ENCODE measurements at places on chromosomes 16 and 17.

DNA sequence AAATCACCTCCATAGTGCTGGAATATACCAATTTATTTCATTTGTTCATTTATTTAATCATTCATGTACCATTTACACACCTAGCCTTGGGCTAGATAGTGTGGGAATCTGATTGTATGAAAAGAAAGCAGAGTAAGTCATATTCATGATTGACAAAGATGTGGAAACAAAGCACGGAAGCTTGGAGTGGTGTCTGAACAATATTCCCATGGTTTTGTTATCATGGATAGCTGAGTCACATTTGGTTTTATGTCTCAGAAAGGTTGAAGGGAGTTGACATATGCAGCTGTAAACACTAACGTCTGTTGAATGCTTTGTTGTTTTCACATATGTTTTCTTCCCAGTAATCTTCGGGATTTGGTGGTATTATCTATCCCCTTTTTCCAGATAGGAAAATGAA is 76.6 kb downstream of the MAP2K4 start:
- DNase-seq, result no peak

GRCh38 chr17:6643451-6644125 is 2.7 kb downstream of the TXNDC17 start:
- no peak for DNase-seq

GRCh38 chr17:9138161-9138717 is 116.9 kb downstream of the NTN1 start:
- DNase-seq, result no peak

- no peak for DNase-seq
Observed at GRCh38 chr16:68752602-68753001, 15.5 kb downstream of the CDH1 start.

GRCh38 chr17:64277831-64278562 is 14.9 kb upstream of the TEX2 start:
- no peak for DNase-seq

DNA sequence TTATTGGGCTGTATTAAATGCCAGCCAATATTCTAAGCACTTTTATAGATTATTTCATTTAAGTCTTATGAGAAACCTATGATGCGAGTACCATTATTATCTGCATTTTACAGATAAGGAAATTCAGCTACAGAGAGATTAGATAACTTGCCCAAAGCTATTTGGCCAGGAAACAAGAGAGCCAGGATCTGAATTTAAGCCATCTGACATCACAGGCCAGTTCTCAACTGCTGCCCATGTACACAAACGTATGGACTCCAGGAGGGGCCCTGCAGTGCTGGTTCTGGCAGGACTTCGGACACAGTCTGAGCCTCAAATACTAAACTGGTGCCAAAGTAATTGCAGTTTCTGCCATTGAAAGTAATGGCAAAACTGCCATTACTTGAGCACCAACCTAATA is 40.2 kb downstream of the CPPED1 start:
- no peak for DNase-seq

- DNase-seq, result no peak
Observed at GRCh38 chr16:75494661-75495075, 573 bp downstream of the CHST6 start.

DNA sequence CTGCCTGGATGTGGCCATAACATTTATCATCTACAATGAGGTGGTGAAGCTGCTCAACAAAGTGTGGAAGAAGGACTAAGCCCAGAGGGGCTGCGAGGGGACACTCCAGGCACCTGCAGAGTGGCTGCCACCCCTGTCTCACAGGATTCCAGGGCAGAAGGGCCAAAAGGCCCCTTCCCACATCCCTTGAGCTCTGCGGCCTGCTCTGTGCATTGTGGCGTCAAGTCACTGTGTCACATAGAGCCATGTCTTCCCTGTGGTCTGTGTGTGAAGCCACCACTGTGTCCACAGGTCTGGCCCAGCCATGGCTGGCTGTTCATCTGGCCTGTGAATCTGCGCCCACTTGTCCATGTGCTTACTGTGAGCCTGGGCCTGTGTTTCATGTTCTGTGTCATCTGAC is 1714.6 kb downstream of the TP53TG3F start:
- DNase-seq, result no peak

GRCh38 chr17:12983991-12984884 is 33.6 kb downstream of the ELAC2 start:
- DNase-seq, result no peak

GRCh38 chr16:85491058-85491771 is 121.9 kb upstream of the GSE1 start:
- no peak for DNase-seq

DNA sequence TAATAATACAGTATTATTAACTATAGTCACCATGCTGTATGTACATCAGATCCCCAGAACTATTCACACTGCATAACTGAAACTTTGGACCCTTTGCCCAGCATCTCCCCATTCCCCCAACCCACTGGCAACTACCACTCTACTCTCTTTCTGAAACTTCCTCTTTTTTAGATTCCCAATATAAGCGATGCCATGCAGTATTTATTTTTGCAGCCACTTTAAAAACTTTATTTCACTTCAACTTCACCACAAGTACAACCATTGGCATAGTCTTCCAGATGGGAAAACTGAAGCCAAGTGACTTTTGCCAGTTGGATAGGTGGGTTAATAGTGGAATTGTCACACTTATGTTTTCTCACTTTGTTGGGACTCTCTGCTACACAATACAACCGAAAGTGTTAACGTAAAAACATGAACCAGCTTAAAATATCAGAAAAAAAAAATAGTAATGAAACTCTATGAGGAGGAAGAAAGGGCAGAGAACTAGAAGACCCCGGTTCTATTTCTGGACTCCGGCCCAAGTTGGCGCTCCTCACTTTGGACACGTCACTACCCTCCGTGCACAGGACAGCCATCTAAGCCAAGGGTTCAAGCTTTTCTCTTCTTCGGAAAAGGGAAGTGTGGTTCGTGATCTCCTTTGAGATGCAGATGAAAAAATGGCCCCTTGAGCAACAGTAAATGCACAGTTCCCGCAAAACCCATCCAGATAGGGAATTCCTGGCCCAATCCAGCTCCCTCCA is 743 bp downstream of the SHCBP1 start:
- no peak for DNase-seq

DNA sequence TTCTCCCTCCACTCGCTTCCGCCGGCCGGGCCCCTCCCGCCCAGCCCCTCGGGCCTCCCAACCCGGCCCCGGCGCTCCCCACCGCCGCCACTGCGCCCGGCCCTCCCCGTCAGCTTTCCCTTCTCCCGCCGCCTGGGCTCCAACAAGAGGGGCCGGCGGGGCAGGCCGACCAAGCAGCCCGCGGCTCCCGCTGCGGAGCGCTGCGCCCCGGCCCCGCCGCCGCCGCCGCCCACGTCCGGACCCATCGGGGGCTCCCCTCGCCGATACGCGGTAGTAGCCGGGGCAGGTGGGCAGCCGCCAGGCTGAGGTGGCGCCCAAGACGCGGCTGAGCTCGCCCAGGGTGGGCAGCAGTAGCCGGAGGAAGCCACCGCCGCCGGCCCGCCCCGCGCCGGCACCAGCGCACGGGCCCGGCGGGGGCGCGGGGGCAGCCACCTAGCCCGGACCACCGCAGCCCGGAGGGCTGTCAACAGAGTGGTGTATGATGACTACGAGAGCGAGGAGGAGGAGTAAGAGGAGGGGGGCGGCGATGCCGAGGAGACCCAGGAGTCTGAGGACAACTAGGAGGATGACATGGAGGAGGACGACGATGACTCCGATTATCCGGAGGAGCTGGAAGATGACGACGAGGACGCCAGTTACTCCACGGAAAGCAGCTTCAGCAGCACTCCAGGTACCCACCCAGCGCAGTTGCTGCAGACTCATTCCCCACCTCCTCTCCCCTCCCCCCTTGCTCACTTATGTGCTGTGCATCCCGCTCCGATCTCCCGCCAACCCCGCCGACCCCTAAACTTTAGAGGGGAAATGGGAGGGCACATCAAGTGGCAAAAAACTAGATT is 498 bp downstream of the LRRC37B start:
- DNase-seq, result no peak

- no peak for DNase-seq
Observed at GRCh38 chr16:47725188-47725695, 264.1 kb downstream of the PHKB start.
